Stimulated activated CD4-positive, alpha-beta T cell treated with anti-CD3 and anti-CD28 coated beads, Interleukin-12 subunit alpha, Interleukin-12 subunit beta, amount 100 ng/mL, for 24 hours (primary cell): ENCODE measurements at places on chromosomes 7 and 10.

- DNase-seq = no peak
Measured at GRCh38 chr10:68870545-68871104, 30.5 kb upstream of the DDX50 start.

- DNase-seq = no peak
Measured at GRCh38 chr7:52726493-52726892, 308.9 kb upstream of the POM121L12 start.

DNA sequence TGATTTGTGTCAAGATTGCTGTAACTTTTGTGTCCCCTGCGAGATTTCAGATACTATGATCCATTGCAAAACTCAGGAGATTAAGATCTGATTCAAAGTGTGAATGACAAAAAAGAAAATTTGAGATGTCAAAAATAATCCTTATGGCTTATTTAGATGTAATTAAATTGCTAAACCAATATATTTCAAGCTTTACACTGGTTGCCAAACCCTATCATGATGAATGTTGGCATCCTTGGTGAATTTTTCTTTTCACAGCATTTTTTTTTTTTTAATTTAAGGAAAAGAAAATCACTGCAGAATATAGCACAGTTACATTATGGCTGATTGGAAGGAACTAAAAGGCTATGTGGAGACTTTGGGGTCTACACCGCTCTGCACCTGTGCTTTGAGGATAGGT lies 133.5 kb upstream of the PITRM1 start:
- DNase-seq = no peak

DNA sequence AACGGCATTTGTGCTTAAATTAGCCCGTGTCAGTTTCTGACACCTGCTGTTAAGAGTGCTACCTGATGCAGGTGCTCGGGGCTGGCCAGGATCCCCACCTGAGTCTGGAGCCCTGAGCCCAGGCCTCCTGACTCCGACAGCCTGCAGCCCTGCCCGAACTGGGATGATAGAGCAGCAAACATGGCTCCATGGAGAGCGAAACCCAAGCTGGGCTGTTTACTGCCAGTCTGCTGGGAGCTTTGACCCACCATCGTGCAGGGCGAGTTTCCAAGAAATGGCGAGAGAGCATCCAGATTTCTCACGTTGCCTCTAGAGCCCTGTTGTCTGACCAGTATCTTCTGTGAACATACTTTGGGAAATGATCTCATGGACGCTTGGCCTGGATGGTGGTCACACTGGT lies 66.2 kb downstream of the MGMT start:
- DNase-seq = no peak

- no peak for DNase-seq
Measured at GRCh38 chr10:102153093-102153620, 968 bp downstream of the NOLC1 start.
